Mesothelial cell of epicardium (in vitro differentiated cells): ENCODE measurements at places on chromosomes 7 and 10. TPM values are rescaled to one million over a fixed set of nuclear protein-coding genes. Genes with fewer than 3 reads are reported as not detected.

The DRGX gene
- total RNA-seq = not detected in 3 replicates

The CFAP46 gene
- total RNA-seq = 3.1 to 4.1 TPM (median 3.2 TPM) in 3 replicates

The C1QL3 gene
- total RNA-seq = not detected in 3 replicates

The ZNF107 gene
- 9.9 to 11.7 TPM (median 10.3 TPM) in 3 replicates for total RNA-seq

DNA sequence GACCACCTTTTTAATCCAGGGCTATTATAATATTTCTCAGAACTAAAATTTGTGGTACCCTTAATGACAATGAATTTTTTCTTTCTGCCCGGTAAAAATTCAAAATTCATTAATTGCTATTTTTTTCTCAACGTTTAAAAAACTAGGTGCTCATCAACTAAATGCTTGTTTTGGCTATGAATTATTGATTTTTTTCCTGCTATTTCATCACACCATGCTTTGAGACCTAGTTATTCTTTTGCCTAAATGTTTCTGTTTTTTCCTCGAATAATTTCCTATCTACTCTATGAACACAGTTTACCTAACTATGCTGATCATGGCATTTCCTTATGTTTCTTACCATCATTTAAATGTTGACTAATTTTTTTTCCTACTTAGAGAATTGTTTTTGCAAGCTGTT, 5.6 kb upstream of the CD36 start:
- DNase-seq = no peak

DNA sequence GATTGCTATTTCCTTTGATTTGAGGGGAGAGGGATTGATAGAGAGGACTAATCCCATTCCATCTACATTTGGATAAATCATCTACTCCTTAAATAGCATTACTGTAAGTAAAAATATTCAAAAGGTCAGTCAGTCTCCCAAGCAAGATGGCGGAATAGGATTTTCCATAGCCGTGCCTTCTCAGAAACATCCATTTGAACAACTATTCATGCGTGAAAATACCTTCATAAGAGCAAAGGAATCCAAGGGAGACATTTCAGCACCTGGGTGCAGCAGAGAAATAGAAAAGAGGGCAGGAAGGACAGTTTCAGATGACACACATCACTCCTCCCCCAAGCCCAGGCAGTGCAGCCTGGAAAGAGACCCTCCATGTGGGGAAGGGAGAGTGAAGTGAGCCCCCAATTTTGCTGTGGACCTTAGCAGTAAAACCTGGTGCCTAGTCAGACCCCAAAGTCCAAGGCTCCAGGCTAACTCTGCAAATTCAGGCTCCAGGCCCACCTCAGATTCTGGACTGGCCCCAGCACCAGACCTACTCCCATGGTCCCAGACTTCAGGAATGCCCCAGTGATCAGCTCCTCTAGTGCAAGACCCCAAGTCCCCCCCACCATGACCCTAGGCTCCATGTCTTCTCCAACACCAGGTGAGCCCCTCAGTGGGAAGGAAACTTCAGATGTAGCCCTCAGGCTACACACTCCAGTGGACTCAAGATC, 104.3 kb upstream of the LANCL2 start:
- peak; percentile 19 for DNase-seq

- no peak for DNase-seq
These were observed 11.8 kb downstream of the TMEM72 start for GRCh38 chr10:44922796-44923545.

- DNase-seq = no peak
These were observed 11.9 kb downstream of the ZCCHC24 start for GRCh38 chr10:79433324-79434222.

- no peak for DNase-seq
These were observed 15.4 kb downstream of the CLCN1 start for GRCh38 chr7:143331179-143331801.

DNA sequence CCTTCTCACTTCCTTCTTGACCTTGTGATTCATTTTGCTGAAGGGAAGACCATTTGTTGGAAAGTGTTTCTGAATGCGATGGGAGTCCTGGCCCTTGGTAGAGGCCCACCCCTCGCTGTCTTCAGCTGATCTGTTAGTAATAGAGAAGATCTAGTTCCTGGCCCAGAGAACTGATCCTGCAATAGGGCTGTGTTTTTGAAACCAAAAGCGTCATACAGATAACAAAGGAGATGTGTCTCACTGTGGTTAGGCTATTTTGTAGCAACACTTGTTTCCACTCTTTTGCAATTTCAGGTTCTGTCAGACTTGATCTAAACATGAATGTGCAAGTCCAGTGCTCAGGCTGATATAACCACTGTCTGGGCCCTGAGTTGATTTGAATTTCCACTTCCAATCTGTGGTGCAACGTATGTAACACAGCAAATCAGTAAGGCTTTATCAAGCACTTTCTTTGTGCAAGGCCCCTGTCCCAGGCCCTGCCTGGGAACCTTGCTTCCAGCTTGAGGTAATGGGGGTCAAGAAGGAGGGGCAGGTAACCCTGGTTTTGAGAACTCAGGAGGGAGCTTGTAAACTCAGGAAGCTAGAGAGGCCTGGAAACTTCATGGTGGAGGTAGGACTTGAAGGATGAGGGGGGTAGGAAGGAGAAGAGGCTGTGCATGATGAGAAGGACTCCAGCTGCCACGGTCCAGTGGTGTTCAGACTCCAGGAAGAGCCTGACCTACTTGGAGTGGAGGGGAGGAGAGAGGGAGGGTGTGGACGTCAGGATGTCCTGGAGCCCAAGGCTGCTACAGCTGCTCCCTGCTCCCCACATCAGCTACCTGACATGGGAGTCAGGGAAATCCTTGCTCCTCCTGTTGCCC, 42.2 kb upstream of the SRGN start:
- DNase-seq = no peak

DNA sequence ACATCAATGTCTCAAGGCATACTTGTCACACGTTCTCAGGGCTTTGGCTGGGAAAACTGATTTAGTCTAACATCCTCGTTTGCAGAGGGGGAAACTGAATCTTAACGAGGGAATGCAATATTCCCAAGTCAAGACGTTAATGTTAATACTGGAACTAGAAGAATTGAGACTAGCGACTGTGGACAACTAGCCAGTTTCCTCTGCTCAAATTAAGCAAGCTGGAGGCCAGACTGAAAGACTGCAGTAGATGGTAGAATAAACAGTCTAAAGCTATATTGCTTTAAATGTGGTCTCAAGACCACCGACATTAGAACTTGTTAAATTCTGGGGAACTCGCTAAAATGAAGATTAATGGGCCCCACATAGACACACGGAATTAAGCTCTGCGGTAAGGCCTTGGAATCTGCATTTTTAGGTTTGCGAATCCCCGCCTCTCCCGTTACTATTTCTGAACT, 639 bp upstream of the TFAM start:
- no peak for DNase-seq

- DNase-seq = no peak
These were observed 2.1 kb upstream of the SAMD9L start for GRCh38 chr7:93150200-93150835.

- no peak for DNase-seq
These were observed 25.8 kb upstream of the LANCL2 start for GRCh38 chr7:55339033-55340000.

DNA sequence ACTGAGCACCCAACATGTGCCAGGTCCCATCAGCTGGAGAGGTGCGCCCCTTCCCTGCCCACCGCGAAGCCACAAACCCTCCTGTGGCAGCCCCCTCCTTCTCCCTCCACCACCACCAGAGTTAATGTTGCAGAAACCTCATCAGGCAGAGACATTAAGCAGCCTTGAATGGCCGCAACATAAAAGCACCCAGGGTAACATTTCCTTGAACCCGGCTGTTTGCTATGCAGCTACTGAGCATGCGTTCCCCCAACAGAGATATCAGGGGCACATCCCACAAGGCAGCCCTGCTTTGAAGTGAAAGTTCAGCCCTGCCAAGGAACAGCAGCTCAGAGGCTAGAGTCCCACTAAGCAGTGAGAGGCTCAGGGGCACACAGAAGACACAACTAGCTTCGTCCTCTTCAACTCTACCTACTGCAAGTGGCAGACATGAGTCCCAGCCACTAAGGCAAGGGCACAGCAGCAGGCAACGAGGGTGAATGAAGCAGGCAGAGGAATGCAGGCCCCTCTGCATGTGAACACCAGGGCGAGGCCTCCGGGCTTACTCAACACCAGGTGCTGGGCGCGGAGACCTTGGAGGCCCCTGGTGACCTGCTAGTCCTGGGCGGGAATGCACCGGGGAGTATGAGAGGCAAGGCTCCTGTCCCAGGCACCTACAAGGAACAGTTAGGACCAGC, 107.4 kb downstream of the SLIT1 start:
- DNase-seq = no peak

DNA sequence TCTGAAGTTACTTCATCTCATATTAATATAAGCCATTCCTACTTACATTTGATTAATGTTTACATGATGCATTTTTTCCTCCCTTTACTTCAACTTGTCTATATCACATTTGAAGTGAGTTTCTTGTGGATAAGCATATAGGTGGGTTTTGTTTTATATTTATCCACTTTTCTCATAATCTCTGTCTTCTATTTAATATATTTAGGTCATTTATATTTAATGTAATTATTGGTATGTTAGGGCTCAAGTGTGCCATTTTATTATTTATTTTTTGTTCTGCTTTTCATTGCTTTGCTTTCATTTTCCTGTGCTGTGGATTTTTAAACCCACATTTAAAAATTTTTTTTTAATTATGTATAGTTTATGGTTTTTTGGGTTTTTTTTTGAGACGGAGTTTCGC, 54.8 kb downstream of the OGDH start:
- no peak for DNase-seq
